ENCODE measurements at places on chromosomes 3 and 15. TPM values are rescaled to one million over a fixed set of nuclear protein-coding genes. Genes with fewer than 3 reads are reported as not detected.
A peak's percentile ranks its signal among the peaks of the same experiment; 100 is the strongest.

The EXD1 gene
- not detected for polyA plus RNA-seq

The WNT7A gene
- not detected for polyA plus RNA-seq

The CNTN4 gene
- 1.7 TPM for polyA plus RNA-seq

The SERINC4 gene
- 0.39 TPM for polyA plus RNA-seq

The FBXL2 gene
- 4.6 TPM for polyA plus RNA-seq

The ACKR4 gene
- 5.4 TPM for polyA plus RNA-seq

The C3orf49 gene
- not detected for polyA plus RNA-seq

The STAB1 gene
- polyA plus RNA-seq: 50.7 TPM

The MINDY4B gene
- not detected for polyA plus RNA-seq

The HERC2 gene
- 48.3 TPM for polyA plus RNA-seq

DNA sequence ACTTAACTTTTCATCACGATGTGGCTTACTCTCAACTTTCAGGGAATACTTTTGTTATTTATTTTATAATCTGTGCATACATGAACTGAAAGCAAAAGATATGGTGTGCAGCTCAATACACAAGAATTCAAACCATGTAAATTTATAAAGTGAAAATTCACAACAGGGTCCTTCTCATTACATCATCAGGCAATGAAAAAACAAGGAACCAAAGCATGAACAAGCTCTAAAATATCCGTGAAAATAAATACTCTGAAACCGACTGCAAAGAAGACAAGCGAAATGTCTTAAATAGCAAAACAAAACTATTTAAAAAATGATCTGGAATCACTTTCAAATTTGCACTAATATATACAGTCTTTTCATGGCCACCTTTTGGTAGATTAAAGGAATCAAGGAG is 28.9 kb downstream of the GNB5 start:
- DNase-seq: no peak

GRCh38 chr3:97504463-97504862 is 260.1 kb upstream of the ARL6 start:
- no peak for DNase-seq

DNA sequence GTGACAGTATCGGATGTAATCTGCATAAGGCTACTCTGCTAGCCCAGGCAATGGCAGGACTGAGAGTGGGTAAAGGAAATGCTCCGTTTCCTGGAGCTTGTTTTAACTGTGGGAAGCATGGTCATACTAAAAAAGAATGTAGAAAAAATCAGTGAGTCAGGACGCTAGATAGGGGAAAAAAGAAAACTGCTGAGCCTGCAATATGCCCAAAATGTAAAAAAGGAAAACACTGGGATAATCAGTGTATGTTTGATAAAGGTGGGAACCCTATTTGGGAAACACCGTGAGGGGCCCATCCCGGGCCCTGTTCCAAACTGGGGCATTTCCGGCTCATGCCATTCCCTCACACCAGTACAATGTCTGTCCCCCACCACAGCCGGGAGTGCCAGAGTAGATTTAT is 775.8 kb downstream of the ZPLD1 start:
- no peak for DNase-seq

DNA sequence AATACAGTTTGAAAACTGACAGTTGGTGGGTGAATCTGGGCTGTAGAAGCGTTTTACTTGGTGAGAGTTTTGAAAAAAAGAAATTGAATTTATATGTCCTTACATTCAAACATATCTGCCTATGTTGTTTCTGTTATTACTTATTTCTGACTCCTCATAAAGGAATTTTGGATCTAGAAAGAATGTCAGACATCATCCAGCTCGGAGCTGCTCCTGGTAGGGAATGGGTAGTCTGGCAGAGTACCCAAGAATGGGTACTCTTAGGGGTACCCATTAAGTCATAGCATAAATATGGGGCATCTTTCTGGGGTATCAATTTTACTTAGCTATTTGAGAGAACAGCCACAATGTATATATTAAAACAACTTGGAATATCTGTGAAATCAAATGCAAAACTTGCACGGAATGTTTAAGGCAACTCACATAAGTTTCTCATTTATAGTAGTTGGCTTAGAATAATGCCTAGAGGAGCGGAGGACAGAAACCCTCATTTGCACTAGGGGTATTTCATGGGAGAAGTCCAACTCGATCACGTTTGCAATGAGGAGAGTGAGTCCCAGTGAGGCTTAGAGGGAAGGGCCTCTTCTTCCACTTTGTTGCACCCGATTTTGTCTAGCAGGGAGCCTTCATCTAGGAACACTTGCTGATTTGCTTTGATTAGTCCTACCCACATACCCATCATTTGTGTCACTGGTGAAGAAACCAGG is 2.4 kb upstream of the LARP6 start:
- no peak for DNase-seq

- no peak for DNase-seq
These were observed 102.0 kb upstream of the FEZF2 start for GRCh38 chr3:62475306-62475705.

- no peak for DNase-seq
These were observed 11.1 kb upstream of the TMED3 start for GRCh38 chr15:79299841-79300235.

DNA sequence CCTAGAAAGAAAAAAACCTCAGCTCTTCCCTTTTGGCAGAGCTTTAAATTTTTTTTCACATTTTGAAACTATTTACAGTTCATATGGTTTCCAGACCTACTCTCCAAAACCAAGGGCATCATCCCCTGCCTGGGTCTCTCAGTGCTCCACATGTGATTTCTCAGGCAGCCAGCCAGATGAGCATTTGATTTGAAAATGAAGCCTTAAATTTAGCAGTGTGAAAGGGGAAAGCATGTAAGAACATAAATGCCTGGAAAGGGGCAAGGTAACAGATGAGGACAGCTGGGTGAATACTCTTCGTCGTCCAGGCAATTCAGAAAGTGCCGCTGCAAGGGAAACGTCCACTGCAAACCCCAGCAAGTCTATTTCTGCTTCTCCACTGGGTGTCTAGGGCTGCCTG is 94.8 kb downstream of the ATP8B4 start:
- DNase-seq: peak; percentile 39

GRCh38 chr15:57160823-57161560 is 215.3 kb upstream of the CGNL1 start:
- no peak for DNase-seq

DNA sequence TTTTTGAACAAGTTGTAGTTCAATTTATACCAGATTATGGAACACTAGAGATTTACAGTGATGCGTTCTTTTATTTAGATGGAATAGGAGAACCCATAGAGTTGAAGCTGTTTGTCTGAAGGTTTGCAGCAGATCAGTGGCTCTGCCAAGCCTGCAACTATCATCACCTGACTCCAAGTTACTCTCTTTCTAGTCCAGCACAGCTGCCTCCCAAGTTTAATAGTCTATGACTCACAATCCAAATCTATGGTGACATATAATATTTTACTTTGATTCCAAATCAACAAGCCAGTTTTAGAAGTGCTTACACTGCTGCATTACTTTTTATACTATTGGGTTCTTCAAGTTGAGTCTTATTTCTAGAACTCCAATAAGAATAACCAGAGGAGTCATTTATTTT is 400.4 kb downstream of the LPP start:
- no peak for DNase-seq

DNA sequence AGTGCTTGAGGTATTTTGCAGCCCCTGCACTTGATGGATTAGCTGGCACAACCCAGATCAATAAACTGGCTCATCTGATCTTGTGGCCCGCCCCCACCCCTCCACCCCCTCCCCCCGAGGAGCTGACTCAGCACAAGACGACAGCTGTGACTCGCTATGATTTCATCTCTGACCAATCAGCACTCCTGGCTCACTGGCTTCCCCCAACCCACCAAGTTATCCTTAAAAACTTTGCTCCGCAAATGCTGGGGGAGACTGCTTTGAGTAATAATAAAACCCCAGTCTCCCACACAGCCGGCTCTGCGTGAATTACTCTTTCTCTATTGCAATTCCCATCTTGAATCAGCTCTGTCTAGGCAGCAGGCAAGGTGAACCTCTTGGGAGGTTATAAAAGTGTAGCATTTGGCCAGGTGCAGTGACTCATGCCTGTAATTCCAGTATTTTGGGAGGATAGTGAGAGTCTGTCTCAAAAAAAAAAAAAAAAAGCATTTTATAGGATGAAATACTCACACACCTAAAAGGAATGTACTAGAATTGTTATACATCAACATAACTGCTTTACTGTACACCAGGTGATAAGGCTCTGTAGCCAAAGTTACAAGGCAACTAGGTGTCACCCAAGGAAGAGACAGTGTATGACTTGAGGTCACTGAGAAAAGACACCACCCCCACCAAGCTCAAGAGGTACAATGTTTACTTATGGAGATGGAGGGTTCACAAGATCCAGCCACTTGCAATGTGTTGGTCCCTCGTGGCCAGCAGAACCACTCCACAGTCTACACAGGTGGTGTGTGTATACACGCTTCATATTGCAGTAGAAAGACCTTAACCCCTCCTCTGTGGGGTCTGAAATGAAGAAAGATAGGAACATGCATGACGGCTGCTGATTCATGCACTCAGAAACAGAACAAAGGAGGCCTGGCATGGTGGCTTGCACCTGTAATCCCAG is 8.6 kb downstream of the ZNF445 start:
- no peak for DNase-seq

GRCh38 chr3:24048843-24049242 is 103.8 kb downstream of the NR1D2 start:
- DNase-seq: no peak

DNA sequence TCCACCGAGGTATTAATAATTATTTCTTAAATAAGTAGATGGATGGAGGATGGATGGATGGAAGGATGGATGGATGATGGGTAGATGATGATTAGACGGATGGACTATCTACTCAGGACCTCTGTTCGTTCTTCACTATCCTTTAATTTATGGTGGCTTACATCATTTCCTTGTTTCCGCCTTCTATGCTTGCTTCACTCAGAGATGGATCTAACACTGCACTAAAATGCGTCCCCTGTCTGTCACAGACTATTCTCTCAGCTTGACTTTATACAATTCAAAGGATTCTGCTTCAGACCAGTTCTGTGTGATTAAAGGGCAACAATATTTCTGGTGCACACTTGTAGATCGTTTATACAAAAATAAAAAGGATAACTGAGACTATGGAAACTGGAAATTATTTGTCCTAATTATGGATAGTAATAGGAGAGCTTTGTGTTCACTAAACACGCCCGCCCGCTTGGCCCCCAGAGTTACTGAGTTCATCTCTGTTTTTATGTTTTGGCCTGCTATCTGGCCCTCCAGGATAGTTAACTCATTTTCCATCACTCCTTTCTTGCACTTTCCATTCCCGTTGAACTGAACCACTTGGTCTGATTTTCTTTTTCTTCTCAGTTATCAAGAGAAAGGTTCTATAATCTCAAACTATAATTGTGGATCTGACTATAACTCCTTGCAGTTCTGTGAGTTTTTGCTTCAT is 41.4 kb upstream of the CA12 start:
- no peak for DNase-seq

DNA sequence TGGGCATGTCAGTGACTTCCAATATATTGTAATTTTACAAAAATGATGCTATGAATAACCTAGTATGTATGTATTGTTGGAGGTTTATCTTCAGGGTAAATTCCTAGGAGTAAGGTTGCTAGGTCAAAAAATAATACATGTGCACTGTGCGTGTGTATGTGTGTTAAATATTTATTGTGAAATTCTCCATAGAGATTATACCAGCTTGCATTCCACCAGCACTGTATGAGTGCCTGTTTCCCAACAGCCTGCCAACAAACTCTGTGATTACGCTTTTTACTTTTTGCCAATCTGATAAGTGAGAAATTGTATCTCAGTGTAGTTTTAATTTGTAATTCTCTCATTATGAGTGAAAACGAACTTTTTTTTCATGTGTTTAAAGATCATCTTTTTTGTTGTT is 12.6 kb upstream of the IGF2BP2 start:
- no peak for DNase-seq

DNA sequence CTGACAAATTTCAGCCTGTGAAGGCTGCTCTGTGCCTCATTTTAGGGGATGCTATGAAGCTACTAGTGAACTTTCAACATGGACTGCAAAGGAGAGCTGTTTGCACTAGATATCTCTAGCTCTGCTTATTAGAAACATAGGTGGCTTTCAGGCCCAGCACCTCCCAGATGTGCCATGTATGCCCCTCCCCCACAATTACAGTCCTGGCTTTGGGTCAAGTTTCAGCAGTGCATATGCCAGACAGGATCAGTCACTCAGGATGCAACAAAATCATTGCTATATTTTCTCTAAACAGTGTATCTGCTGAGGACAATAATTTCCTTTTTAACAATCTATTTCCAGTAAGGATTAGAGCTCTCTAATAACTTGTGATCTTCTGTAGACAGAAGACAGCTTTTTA is 178.8 kb upstream of the STAC start:
- DNase-seq: no peak

GRCh38 chr3:71011565-71012287 is 571.8 kb downstream of the FOXP1 start:
- DNase-seq: no peak

GRCh38 chr3:124207077-124207476 is 215.2 kb upstream of the ROPN1 start:
- no peak for DNase-seq

DNA sequence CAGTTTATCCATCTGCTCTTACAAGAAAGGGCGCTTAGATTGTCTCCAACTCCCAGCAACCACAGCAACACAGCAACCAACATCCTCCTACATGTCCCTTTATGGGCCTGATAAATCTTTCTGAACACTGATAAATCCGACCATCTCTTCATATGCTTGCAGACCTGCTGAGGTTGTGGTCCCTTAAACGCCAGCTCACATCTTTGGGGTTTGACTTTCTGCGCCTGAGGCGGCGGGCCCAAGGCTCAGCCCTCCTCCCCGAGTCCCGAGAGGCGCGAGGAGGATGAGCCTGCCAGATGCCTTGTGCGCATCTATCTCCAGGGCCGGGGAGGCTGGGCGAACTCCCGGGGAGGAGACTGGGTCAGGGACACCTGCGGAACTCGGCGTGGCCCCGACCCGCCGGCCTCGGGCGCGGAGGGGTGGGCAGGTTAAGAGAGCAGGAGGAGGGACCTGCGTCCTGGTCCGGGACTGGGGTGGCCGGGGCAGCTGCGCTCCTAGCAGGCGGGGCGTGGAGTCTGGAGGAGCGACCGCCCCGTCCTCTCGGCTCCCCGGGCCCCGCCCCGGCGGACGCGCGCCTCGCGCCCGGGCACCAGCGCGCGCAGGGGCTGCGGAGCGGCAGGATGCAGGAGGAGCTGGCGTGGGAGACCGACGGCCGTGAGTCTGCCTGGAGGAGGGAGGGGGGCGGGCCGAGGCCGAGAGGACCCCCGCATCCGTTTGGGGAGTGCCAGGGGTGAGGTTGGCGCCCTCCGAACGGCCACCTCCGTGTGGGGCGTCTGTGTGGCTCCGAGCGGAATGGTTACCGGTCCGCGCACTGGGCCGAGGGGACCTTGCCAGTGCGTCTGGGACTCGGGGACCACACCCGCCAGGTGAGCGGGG is at the start of gene ANKDD1A:
Gene ANKDD1A (plus strand): TSS at position 592 of the 876 bp plus-strand sequence. CDS start 29 bp downstream, at position 621.
- DNase-seq: peak; percentile 80

GRCh38 chr3:39327053-39327745 is 2.3 kb upstream of the CCR8 start:
- DNase-seq: no peak

DNA sequence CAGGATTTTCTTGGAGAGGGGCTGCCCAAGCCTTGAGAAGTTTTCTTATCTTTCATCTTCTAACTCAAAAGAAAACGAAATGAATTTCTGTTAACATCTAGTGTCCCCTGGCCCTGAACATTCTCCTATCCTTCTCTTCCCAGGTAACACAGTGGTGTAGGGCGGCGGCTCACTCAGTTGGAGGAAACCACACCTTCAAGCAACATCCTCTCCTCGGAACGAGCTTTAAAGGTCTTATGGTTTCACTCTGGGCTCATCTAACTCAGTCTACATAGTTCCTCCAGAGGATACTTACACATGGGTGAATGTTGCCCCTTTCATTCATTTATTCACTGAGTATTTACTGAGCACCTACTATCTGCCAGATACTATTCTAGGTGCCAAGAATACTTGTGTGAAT is 31.0 kb upstream of the KLHL6 start:
- no peak for DNase-seq

All from ovary (tissue), 10 donors.